ENCODE measurements at places on chromosomes 11 and 22. TPM values are rescaled to one million over a fixed set of nuclear protein-coding genes. Genes with fewer than 3 reads are reported as not detected.
A peak's percentile ranks its signal among the peaks of the same experiment; 100 is the strongest.

DNA sequence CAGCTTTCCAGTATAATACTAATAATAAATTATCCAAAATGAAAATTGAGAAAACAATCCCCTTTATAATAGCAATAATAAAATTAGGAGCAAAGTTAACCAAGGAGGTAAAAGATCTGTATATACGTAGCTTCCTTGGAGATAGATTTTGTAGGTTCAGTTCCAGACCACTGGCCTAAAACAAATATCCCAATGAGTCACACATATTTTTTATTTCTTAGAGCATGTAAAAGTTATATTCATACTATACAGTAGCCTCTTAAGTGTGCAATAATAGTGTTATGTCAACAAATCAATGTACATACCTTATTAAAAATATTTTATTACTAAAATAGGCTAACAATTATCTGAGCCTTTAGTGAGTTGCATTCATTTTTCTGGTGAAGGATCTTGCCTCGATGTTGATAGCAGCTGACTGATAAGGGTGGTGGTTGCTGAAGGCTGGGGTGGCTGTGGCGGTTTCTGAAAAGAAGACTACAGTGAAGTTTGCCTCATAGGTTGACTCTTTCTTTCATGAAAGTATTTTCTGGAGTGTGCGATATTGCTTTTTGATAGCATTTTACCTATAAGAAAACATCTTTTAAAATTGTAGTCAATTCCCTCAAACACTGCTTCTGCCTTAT, 178.5 kb downstream of the ARHGAP42 start:
- DNase-seq: no peak

DNA sequence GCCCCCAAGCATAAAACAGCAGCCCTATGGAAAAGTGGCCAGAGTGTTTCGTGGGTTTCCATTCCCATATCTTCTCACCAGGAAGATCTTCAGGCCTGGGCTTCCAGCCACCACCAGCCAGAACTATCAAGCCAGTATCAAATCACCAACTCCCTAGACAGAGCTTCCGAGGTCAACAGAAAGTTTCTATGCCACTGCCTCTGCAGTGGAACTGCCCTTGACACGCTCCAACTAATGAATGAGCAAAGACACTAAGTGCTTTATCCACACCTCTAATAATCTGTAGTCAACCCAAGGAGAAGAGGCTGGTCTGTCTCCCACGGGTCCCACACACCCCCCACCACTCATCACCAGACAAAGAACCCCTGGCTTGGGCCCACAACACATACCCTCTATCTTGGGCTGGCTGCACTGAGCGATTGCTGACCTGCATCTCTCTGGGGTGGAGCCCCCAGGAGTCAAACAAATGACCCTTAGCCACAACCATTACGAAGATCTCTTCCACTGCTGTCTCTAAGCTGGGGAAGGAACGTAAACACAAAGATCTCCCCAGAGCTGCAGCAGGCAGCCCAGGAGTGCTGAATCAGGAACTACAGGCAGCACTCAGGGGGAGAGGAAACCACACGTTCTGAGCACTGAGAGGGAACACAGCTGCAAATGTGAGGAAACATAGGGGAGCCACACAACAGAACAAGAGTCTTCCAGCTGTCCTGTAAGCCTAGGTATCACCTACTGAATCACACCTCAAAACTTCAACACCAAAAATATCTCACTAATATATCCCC, 9.7 kb downstream of the OR5AN1 start:
- DNase-seq: no peak

DNA sequence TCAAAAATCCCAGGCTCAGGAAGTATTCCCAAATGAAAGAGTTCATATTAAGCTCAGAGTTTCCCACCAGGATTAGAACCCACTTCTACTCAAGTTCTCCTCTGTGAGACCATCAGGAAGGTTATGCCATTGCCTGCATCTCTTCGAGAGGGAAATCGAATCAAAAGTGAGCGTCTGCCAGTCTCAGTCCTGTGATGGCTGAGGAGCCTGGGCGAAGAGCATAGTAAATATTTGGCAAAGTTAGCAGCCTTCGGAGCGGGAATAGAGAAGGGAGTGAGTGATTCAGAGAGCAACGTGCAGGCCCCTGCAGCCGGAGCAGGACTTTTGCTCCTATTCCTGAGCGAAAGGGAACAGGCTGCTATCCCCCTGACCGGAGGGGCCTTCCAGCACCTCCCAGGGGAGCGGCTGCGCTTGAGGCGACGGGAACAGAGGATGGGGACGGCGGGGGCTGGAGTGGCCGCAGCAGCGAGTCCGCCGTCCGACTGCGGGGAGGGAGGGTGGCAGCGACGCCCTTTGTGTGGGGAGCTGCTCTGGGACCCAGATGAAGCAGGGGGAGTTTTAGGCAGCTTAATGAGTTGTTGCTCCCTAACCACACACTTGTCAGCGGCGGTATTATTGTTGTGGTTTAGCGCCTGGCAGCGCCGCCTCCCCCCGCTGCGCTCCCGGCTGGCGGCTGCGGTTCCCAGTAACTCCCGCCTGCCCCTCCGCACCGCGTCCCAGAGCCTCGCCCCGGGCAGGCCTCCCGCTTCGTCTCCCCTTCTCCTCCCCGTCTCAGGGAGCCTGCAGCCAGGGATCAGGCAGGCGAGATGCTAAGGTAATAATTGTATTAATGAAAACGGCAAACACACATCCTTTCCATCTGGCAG, 21.7 kb upstream of the NRGN start:
- peak; percentile 71 for DNase-seq

Gene VSIG10L2
- not detected for total RNA-seq

Gene KRTAP5-11
- not detected for total RNA-seq

Gene CWF19L2
- total RNA-seq: 19.1 TPM

Gene MS4A15
- not detected for total RNA-seq

Gene APOA4
- total RNA-seq: not detected

Gene OVCH2
- total RNA-seq: 2.5 TPM

Gene DCHS1
- 17.0 TPM for total RNA-seq

Gene SOX6
- 47.3 TPM for total RNA-seq
